ENCODE measurements at places on chromosomes 6 and 20.

DNA sequence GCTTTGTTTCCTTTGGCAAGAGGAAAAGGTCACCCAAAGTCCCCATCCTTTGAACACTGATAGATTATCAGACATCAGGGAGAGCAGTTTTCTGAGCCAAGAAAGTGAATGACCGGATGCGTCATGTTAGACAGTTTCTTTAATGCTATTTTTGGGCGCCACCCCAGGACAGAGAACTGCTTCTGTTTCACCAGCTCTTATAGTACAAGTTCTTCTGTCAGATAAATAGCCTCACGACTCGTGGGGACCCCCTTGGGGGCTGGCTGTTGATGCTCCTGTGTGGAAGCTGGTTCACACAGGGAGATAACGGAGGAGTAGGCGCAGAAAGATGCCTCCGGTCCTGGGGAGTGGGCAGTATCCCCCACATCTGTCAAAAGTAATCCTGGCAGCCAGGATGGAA is 54.6 kb downstream of the NPEPL1 start:
- no peak for DNase-seq

GRCh38 chr6:79431537-79431933 is 105.7 kb downstream of the LCA5 start:
- peak; percentile 45 for DNase-seq

DNA sequence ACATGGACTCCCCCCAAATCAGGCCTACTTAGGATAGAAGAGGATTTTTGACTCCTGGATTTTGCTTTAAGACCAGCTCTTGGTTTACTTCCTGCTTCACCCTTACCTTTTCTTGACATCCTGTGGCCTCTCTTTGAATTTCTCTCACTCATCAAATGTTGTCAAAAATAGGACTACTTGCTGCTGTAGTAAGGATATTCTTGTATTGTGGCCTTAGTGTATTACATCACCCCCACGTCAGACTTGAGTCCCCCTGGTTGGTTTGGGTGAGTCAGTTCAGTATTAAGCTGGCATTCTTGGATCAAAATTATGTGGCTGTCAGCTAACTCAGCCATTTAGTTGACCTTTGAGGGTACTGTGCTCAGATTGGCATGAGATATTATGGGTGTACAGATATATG is 1.1 kb downstream of the TPX2 start:
- DNase-seq = no peak

- peak; percentile 28 for DNase-seq
These were observed 1.5 kb downstream of the MAFB start for GRCh38 chr20:40687384-40688128.

DNA sequence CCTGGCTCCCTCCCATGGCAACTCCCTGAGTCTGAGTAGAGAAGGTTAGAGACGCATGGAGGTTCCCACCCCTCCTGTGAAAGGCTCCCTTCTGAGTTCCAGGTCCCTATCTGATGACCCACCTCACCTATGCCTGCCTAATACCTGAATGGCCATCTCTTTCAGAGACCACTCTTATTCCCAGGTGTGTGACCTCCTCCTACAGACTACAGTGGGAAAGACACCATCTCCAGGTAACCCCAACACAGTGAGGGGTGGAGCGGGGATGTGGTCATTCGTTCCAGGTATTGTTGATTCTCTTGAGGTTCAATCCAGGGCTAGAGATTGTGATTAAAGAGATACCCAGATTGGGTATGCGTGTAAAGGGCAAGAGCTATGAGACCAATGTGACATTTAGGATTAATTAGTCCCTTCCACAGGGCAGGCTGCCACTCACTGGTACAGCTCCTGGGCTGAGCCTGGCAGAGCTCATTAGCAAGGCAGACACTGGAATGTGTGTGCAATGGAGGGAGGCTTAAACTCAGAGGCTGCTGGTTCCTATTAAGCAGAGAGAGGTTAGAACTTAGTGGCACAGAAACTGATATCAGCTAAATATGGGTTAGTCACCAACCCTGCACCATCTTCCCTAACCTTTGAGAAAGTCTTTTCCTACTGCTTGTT is 46.5 kb upstream of the IER3 start:
- no peak for DNase-seq

DNA sequence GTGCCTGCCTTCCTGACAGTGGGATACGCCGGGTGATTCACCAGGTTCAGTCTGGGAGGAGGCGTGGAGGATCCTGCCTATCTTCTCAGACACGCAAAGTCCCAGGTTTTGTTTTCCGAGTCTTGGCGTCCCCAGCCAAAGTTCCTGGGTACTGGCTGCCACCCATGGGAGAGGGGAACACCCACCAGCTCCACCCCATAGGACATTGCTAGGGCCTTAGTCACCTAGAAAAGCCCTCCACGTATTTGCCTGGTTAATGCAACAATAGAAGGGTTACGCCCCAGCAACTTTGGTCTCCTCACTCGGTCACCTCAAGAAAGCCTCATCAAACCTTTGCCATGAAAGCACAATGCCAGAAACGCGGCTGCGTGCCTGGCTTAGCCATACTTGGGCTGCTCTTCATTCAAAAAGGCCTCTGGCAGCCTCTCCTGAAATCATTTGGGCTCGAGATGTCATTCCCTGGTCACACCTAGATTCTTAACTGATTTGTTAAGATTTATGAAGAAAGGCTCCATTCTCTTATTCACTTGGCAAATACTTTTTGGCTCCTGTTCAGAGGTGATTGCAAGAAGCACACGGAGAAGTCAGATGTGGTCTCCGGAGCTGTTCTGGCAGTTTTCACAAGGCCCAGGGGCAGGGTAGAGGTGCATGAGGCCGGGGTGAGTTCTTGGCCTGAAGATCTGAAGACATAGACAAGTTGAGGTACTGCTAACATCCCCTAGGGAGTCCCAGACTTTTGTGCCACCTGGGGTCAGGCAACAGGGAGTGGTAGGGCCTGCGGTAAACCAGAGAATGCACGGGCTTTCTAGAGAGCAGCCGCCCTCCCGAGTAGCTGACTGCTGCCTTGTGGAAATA is 35.5 kb upstream of the ZNF133 start:
- DNase-seq = no peak

- DNase-seq = no peak
These were observed 131.0 kb upstream of the CST7 start for GRCh38 chr20:24818056-24818455.
